NCI-H524 treated with DMSO at 0.1 percent for 48 hours (cell line): ENCODE measurements at places on chromosomes 11 and 22.

DNA sequence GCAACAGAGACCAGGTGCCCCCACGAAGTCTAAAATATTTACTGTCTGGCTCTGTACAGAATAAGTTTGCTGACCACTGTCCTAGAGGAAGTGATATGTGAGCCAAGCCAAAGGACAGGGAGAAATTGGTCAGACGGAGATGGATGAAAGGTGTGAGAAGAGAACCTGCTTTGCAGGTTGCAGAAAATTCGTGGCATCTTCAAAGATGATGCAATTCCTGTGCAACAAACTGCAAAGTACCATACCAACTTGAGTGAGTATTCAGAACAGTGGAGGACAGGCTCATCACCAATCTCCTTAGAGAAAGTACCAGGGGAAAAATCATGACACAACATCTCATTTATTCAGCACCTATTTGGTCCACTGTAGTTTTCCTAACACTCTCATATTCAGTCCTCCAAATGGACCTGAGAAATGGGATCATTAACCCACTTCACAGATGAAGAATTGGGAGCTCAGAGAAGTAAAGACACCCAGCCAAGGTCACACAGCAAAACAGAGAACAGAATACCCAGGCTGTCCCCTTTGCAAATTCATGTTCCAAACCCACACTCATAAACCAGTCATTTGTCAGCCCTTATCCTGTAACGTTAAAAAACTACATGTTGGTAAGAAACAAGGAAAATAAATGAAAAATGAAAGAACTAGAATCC is 536.8 kb downstream of the MIAT start:
- DNase-seq: no peak

DNA sequence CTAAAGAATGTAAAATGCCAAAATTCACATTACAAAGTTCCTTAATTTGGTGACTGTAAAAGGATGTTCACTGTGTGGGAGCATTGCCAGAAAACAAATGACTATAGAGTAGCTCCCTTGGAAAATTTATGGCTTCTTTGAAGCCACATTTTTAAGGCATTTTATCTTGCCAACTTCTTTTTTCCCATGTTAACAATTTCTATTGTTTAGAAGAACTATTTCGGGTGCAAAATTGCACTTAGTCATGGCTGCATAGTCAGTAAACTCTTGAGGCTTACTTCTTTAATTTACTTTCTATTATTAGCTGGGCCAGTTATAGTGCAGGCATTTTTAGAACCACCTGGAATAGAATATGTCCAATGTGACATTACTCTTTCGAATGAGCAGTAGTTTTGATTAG is 515.3 kb downstream of the JRKL start:
- DNase-seq: no peak

DNA sequence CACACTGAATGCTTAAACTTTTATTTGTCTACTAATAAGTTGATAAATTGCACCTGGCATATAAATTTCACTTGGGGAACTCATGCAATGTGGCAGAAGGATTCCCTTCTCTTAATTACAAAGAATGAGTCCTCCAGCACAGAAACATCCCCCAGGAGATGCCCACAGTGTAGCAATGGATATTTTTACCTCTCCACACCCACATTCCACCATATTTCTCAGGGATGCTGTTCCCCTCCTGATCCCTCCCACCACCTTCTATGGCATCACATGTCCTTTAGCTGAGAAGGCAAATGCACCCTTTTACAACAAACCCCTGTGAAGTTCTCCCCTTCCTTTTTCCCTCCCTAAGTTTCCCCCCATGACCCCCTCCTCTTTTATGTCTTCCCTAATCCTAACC is 56.1 kb upstream of the UBASH3B start:
- no peak for DNase-seq

DNA sequence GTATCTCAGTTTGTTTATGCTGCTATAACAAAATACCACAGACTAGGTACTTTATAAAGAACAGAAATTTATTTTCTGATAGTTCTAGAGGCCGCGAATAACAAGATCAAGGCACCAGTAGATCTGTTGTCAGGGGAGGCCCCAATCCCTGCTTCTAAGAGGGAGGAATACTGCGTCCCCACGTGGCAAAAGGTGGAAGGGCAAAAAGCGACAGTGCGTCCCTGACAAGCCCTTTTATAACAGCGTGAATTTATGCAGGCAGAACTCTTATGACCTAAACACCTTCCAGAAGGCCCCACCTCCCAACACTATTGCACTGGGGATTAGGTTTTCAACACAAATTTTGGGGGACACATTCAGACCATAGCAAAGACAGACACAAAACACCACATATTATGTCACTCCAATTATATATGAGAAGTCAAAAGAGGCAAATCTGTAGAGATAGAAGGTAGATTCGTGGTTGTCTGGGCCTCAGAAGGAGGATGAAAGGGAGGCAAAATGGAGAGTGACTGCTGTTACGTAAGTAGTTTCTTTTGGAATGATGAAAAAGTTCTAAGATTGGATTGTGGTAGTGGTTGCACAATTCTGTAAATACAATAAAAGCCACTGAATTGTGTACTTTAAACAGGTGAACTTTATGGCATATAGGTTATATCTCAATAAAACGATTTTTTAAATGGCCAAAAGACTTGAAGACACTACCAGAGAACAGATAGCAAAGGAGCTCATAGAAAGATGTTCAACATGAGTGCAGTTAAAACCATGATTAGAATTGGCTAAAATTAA is 30.1 kb upstream of the TNRC6B start:
- no peak for DNase-seq

- DNase-seq: no peak
These were observed 34.5 kb upstream of the OLFML1 start for GRCh38 chr11:7450836-7451235.

DNA sequence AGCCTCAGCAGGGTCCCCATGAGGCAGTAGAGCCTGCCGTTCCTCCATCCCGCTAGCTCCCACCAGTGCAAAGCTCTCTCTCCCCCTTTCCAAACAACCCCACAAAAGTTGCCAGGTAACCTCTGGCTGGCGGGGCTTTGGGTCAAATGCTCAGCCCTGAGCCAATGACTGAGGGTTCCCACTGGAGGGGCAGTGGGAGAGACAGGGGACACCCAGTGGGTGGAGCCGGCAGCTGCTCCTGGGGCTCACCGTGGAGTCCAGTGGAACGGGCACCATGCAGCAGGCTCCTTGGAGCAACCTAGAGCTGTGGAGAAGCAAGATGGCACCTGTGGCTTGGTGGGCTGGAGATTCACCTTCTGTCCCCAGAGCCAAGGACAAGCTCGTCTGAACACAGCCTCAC is 25.0 kb upstream of the PPARA start:
- no peak for DNase-seq

- DNase-seq: no peak
These were observed 7.3 kb downstream of the MN1 start for GRCh38 chr22:27794226-27794625.
